ENCODE measurements at places on chromosomes 2 and 18.

DNA sequence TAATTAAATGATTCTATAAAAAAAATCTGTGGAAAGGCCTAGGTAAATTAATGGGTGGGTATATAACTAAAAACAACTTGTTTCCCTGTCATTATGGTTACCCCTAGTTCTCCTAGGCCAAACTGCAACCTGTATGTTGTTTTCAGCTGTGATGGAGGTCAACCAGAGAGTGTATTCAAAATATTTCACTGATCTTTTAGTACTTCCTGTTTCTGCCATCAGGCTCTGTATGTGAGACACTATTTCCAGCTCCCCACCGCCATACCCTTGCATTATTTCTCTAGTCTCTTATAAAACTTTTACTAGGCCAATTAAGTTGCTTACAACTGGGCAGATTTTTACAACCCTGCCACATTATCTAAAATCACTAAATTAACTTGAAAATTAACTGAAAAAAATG lies 21.0 kb upstream of the CDKL4 start:
- DNase-seq = no peak

GRCh38 chr2:126653109-126653508 lies 2.8 kb upstream of the GYPC start:
- DNase-seq = no peak

- no peak for DNase-seq
Observed at GRCh38 chr2:174058026-174058425, 92.9 kb upstream of the SP3 start.

- DNase-seq = no peak
Observed at GRCh38 chr2:223997938-223998337, 40.7 kb downstream of the MRPL44 start.

- DNase-seq = no peak
Observed at GRCh38 chr2:215969131-215969841, 44.1 kb downstream of the MREG start.

DNA sequence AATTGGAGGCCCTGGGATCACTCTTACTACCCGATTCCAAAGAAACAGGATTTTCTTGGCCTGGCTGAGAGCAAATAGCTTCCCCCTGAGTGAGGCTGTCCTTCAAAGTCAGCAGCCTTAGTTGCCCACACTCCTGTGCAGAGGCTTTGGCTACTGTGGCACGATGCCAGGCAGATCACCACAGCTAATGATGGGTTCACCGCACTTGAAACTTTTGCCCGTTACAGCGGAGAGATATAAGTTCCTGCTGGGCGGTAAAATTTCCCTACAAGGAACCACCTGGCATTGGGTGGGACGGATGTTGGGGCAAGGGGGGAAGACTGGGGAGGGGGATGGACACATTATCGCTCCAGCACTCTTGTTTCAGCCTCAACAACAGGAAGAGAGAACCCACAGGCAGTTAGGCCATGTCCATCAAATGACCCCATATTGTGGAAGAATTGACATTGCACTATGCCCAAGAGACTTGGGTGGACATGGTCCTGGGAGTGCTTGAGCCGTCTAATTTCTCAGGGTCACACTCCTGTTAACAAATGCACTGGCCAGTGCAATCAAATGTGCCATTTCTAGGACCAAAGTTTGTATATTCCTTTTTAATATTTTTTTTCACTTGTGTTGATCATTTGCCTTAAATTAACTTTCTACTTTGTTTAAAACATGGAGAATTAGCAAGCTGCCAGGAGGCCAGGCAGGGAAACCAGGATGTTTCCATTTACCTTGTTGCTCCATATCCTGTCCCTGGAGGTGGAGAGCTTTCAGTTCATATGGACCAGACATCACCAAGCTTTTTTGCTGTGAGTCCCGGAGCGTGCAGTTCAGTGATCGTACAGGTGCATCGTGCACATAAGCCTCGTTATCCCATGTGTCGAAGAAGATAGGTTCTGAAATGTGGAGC lies 4.4 kb downstream of the IL1B start:
- no peak for DNase-seq

GRCh38 chr2:191032588-191033429 lies 18.8 kb upstream of the STAT1 start:
- no peak for DNase-seq

All from stimulated activated CD8-positive, alpha-beta memory T cell treated with anti-CD3 and anti-CD28 coated beads, Interleukin-15, amount 100 ng/mL, for 24 hours (primary cell).